ENCODE measurements at places on chromosomes 3 and 15.

DNA sequence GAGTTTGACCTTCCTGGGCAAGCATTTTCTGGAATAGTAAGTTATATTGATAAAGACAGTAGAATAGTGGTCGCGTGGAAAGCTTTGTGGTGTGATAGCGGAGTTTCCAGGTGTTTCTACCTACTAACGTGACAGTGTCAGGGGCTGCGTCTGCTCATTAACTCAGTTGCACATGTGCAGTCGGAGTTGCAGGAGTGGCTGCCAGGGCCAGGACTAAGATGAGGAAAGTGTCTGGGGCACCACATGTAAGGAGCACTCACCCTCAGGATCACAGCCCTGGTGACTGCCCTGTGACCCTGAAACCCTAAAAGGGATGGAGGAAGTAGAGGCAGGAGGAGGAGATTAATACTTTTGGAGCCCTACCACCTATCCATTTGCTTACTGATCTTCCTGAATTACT, 295.0 kb downstream of the LRTM1 start:
- no peak overlapping the region for H3K4me3 ChIP-seq
- no peaks in the 10 kb centered on the region for H3K4me1 ChIP-seq
- H3K27ac ChIP-seq: no peak overlapping the region
- no peaks in the 10 kb centered on the region for H3K36me3 ChIP-seq

DNA sequence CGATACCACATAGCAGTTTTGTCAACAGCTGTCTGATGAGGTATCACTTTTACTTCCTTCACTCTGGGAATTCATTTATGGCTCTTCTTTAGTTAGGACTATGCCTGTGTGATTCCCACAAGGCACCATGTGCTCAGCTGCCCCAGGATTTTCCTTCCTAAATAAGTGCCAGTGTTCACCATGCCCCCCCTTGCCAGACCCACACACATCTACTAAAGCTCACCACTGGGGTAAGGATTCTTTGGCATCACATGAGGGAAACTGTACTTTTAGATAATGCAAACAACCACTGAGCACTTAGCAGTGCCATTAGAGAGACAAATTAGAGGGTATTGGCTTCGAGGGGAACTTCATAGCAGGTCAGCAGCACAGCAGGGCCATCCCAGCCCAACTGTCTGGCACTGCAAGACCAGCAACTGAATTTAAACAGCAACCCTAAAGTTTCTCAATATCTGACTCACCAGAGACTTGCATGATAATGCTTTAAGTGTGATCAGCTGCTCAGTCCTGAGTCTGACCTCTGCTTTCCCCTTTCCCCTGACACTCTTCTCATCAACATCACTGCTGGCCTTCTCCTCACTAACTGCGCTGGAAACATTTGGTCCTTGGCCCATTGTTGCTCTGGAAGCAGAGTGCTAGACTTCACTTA, 114.3 kb downstream of the STAC start:
- no peaks in the 10 kb centered on the region for H3K27me3 ChIP-seq
- DNase-seq: no peak
- no peaks in the 10 kb centered on the region for H3K4me1 ChIP-seq
- H3K4me3 ChIP-seq: no peak overlapping the region
- H3K27ac ChIP-seq: no peak overlapping the region

- H3K4me3 ChIP-seq: no peak overlapping the region
- peaks cover 8% of the 10 kb centered on the region for H3K4me1 ChIP-seq
- no peak for DNase-seq
- H3K27me3 ChIP-seq: no peaks in the 10 kb centered on the region
- no peak overlapping the region for H3K27ac ChIP-seq
Measured at GRCh38 chr3:127630811-127631714, 2.1 kb downstream of the PODXL2 start.

GRCh38 chr3:197456261-197457091, 99.3 kb downstream of the BDH1 start:
- peak overlapping the region; percentile 55 for H3K4me3 ChIP-seq
- no peaks in the 10 kb centered on the region for H3K27me3 ChIP-seq
- H3K4me1 ChIP-seq: no peaks in the 10 kb centered on the region

GRCh38 chr15:40338921-40339620, 1.7 kb downstream of the CCDC9B start:
- no peaks in the 10 kb centered on the region for H3K27me3 ChIP-seq
- no peaks in the 10 kb centered on the region for H3K36me3 ChIP-seq
- H3K27ac ChIP-seq: peak overlapping the region; percentile 96
- H3K4me3 ChIP-seq: peak overlapping the region; percentile 32
- peaks cover 7% of the 10 kb centered on the region for H3K4me1 ChIP-seq
- DNase-seq: peak; percentile 62

DNA sequence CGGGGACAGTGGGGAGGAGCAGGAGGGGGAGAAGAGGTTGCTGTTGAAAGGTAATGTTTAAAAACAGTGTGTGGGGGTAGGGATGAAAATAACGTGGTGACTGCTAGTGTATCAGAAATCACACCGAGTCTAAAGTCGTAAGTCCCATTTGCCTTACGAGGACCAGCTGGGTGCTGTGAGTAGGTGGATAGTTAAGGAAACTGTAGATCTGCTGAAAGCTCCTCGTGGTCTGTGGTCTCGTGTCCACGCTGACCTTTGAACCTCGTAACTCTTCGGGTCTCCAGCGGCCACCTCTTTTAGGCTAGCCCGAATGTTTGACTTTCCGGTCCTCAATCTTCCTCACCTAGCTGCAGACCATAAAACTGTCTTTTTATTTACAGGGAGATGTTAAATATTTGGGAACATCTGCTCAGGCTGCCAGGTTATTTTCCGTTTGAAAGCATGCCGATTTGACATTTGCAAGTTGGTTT, 29.3 kb upstream of the ST3GAL6 start:
- H3K4me3 ChIP-seq: peak overlapping the region; percentile 62
- H3K36me3 ChIP-seq: no peaks in the 10 kb centered on the region
- no peaks in the 10 kb centered on the region for H3K4me1 ChIP-seq
- no peak for DNase-seq
- H3K27ac ChIP-seq: peak overlapping the region; percentile 76

All from uterus (tissue), 4 donors.